GM10248 (cell line): ENCODE measurements at places on chromosomes 12 and 14.
A peak's percentile ranks its signal among the peaks of the same experiment; 100 is the strongest.

DNA sequence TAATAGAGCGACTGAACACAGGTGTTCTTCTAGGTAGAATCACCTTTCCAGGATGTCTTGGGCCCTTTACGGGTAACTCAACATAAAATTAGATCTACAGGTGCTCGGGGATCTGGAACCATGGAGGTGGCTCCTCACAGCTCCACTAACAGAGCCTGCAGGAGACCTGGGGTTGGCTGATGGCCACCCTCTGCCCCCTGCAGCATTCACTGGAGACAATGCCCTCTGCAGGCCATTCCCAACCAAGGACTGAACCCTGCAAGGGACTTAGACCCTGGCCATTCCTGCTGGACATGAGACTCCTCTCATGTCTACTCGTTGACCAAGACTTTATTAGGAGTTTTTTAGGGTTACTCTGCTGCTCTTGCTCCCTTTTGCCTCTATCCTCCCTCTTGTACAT is 58.5 kb upstream of the PPP4R3A start:
- DNase-seq, result no peak

DNA sequence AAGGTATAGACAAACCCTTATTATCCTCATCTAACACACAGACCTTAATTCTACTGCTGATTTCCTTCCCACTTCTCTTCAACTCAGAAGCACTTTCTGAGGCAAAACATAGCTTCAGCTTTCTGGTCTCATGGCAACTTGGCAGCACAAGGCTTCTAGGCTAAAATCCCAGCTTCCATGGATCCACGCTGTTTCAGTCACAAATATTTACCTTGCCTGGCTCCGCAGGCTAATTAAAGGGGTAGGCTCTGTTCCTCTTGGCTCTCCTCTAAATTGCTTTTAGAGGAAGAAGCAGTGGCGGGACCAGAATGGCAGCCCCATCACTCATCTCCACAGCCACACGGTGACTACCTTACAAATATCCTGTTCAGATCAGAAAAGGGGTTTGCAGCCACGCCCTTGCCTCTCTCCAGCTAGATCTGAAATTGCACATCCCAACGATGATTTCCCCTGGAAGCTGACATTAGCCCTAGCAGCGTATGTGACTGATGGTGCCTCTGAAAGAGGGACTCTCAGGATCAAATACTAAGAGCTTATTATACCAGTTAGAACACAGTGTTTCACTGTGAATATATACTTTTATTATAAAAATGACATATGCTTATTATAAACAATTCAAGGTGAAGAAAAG is 221.5 kb upstream of the NUDT4 start:
- no peak for DNase-seq

- DNase-seq, result no peak
Measured at GRCh38 chr12:115158816-115159215, 474.8 kb upstream of the TBX3 start.

DNA sequence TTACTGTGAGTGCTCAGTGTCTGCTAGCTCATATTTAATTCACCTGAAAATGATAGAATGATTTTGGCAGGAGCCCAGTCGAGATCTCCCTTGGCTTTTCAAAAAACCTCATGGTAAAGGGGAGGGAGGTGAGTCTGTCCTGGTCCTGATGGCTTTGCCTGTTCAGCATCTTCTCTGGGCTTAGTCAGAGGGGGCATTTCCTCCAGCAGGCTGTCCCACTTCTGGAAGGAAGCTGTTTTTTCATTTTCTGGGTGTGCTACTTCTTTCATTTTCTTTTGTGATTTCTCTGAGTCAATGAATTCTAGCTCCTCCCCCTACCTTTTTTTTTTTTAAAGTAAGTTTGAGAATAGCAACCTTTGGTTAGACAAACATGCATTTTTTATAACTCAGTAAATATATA is 58.8 kb downstream of the TMX1 start:
- DNase-seq, result peak; percentile 17
